ENCODE measurements at places on chromosomes 2 and 18.

DNA sequence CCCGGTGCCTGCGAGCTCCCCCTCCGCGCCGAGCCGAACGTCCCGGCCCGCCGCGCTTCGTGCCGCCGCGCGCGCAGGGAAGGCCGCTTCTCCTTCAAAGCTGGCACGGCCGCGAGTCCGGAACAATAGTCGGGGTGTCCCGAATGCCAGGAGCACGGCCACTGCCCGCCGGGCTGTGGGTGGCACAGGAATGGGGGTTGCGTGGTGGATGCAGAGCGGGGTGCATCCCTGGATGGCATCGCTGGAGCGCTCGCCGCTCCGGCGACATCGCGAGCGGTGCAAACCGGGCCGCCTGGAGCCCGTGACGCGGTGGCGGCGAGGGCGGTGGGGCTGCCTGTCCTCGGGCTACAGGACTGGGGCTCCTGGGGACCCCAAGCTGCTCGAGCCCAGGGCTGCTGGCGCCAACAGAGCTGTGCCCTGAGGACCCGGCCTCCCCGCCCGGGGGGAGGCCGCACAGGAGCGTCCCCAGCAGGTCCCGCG lies 1.1 kb upstream of the SATB2 start:
- DNase-seq = no peak

GRCh38 chr2:208595386-208596275 lies 189.0 kb downstream of the PTH2R start:
- DNase-seq = no peak

GRCh38 chr2:28210535-28210934 lies 182.1 kb upstream of the FOSL2 start:
- no peak for DNase-seq

GRCh38 chr2:26330604-26331003 lies 15.3 kb upstream of the SELENOI start:
- DNase-seq = no peak

DNA sequence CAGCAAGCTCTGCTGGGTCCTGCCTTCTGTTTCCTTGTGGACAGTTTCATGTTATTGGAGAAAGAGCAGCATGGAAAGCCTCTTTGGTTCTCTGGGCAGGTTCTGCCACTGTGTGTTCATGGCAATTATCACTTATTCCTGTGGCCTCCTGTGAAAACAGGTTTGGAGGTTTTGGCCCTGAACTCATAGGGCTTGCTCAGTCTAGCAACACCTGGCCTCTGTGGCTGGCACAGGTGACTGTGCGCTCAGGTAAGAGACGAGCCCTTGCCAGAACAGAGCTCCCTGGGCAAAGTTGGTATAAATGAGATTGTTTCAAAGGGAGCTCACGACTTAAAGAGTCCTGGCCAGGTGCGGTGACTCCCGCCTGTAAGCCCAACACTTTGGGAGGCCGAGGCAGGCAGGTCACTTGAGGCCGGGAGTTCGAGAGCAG lies 5.7 kb downstream of the CEP68 start:
- no peak for DNase-seq

DNA sequence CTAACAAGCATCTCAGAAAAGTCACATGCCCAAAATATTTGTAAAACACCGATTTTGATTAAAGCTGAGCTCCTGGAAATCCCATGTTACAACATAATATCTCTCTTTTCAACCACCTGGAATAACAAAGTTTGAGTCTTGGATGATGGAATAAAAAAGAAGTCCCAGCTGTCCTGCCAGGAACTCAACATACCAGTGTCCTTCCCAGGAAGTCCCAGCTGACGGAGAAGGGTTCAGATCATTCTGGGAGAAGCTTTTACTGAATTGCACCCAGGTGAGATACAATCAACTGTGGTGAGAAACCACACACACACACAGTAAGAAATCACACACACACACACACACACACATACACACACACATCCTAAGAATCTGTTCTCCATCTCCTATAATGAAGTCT lies 413.1 kb upstream of the PKDCC start:
- DNase-seq = no peak

GRCh38 chr2:112686348-112687217 lies 34.2 kb upstream of the NT5DC4 start:
- no peak for DNase-seq

- DNase-seq = no peak
These were observed 71.0 kb downstream of the TMEM182 start for GRCh38 chr2:102832789-102833188.
